ENCODE measurements at places on chromosomes 2 and 18.

GRCh38 chr2:138271467-138271866 is 230.1 kb upstream of the SPOPL start:
- DNase-seq = no peak

- DNase-seq = no peak
Observed at GRCh38 chr18:26763446-26764110, 101.9 kb downstream of the AQP4 start.

DNA sequence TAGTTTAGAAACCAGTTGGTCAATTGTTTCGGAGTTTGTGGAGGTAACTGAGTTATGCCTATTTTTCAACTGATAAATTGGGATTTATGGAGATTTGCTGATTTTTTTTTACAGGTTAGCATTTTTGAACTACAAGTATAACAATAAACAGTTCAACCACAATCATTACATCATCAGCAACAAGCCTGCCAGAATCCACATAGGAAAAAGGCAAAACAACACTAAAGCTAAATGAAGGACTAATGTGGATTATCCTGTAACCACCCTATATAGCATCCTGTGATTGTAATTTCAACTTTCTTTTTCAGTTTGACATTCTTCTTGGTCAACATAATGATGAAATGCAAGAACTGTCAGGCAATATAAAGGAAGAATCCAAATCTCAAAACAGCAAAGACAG is 76.5 kb downstream of the CCDC102B start:
- no peak for DNase-seq

DNA sequence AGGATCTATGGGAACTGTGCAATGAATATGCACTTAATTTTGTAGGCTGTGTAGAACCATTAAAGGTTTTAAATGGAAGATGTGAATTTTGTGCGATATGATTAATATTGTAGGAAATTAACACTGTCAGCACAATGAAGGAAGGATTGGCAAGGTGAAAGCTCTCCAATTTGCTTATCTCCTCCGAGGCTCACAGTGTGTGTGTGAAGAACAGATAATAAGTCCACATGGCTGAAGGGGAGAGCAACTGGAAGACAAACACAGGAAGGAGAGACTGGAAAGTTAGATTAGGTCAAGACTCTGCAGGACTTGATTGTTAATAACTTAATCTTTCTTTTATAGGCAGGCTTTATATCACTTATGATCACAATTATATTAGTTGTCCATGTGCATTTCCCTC is 269.7 kb upstream of the VRK2 start:
- no peak for DNase-seq

DNA sequence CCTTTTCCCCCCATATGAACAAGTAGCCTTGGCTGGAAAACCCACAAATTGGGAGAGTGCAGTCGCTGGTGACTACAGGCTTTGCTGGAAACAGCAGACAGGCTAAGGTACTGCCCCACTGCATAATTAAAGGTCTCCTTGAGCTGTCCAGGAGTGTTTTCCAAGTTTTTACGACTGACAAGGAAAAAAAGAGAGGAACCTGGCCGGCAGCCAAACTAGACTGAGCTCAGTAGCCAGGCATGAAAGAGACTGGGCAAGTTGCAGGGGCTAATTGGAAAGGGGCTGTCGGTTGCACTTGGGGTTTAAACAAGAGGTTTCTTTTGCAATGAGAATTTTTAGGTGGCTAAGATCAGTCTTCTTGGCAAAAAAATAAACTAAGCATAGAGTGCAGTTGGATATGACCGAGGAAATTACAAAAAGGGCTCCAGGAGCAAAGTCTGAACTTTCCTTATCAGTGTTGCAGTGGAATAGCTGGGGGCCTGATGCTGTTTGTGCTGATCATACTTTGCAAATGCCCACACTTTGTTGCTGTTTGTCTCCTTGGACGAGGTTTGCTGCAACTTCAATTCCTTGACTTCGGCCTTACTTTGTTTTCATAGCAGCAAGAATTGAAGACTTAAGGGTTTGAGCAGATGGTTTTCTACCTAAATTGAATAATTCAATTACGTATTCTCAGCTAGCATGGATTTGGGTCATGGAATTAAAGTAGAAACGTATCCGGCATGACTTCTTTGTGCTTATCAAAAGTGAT is 2.1 kb downstream of the GULP1 start:
- DNase-seq = no peak

- peak; percentile 71 for DNase-seq
Observed at GRCh38 chr2:156399224-156399949, 36.8 kb upstream of the GPD2 start.

DNA sequence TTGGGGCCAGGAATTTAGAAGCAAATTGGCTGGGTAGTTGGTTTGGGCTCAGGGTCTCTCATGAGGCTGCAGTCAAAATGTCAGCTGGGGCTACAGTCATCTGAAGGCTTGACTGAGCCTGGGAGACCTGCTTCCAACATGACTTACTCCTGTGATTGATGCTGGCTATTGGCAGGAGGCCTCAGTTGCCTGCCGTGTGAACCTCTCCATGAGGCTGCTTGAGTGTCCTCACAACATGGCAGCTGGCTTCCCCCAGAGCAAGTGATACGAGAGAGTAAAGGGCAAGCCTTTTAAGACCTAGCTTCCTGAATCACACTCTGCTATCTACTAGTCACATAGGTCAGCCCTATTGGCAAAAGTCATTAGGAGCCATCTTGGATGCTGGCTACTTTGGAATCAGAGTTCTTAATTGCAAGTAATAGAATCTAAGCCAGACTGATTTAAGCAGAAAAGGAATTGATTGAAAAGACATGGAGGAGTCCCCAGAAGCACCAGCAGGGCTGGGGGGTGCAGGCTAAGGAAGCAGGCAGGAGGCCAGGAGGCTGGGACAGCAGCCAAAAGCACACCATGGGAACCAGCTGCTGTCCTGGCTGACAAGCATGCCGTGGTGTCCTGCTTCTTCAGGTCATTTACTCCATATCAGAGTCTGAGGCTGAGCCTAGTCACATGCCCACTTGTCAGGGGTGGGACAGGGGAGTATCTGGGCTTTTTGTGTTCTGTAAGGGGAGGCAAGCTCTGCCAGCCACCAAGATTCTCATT is 7.8 kb upstream of the GIGYF2 start:
- DNase-seq = no peak

GRCh38 chr2:20599001-20599600 is 51.8 kb downstream of the HS1BP3 start:
- peak; percentile 39 for DNase-seq

DNA sequence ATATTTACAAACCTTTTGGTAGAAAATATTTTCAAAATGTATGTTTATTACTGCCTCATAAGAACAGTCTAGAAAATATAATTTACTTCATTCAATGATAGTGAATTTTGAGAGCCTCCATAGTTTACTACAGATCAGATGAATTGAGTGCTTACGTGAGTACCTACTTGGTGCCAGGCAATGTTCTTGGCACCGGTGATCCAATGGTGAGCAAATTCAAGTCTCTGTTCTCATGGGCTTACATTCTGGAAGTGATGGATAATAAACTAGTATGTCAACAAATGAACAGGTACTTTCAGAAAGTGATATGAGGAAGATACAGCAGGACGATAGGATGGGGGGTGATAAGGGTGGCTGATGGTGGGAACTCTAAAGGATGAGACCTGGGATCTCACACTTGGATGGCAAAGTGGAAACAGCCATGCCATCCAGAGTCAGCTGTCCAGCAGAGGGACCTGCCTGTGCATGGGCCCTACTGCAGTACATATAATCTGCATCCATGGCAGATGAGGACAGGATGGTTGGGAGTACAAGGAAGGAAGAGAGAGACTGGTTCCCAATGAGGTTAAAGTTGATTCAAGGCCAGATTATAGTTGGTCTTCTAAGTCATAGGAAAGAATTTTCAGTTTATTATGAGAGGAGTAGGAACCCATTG is 277.0 kb downstream of the NEDD4L start:
- DNase-seq = no peak

DNA sequence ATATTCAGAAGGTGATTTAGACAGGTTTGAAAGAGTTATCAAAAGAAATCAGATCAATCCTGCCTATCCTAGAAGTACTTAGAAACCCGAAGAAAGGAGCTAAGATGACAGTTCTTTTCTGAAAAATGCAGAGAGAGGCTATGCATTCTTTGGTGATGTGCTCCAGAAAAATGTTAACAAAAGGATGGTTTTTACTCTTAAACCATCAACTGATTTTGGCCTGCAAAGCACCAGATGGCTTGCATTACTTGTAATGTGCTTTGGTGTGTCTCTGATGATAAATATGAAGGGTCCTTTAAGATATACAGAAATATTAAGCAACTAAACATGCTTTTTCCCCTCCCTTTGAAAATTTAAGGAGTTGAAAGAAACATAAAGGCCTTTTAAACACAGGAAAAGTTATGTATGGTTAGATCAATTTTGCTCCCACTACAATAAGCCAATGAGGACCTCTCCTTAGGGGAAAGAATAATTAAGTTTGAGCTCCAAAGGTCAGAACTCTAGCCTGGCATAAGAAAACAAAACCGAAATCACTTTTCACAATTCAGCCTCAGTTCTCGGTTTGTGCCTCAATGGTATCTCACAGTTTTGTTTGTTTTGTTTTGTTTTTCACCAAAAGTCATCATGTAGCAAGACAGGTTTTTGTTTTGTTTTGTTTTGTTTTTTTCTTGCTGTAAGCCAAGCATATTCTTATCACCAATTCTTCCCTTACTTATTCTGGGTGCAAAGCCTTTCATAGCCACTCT is 302.4 kb upstream of the NT5C1B start:
- no peak for DNase-seq

- DNase-seq = no peak
Observed at GRCh38 chr2:160306985-160307384, 106.9 kb upstream of the ITGB6 start.

DNA sequence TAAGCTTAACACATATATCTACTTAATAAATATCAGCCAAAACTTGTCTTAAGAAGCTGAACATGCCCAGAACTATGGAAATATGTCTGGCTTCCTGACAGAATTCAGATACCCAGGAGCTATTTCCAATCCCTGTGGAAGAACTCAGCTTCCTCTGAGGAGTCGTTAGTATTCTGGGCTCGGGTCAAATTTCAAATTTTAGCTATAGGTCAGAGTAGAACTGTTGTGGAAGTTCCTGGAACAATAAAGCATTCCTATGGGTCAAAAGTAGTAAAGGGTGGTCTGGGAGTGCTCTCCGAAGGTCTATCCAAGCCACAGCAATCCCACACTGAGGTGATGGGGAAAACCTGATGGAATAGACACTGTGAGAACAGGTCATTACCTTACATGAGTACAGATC is 342.7 kb upstream of the CHST9 start:
- no peak for DNase-seq

- no peak for DNase-seq
Observed at GRCh38 chr2:158817588-158817987, 22.5 kb downstream of the DAPL1 start.

DNA sequence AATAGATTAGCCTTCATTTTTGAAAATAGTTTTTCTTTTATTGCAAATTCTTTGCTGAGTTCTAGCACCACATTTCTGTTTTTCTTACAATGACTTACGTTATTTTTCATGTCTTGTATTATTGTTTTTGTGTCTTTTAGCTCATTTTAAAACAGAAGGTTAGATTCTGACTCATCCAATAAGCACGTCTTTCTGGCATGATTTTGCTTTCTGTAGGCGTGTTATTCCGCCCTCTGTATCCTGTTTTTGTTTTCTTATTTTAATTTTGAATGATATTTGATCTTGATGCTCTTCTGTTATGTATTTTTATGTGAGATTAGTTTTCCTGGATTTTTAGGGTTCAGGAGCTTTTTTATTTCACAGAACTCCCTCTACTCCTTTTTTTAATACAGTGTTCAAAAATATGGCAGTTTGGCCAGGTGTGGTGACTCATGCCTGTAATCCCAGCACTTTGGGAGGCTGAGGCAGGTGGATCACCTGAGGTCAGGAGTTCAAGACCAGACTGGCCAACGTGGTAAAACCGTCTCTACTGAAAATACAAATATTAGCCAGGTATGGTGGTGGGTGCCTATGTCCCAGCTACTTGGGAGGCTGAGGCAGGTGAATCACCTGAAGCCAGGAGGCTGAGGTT is 145.0 kb downstream of the CLIP4 start:
- DNase-seq = no peak

Measured in upper lobe of left lung (tissue), 6 donors.